ENCODE measurements at places on chromosomes 4 and X. TPM values are rescaled to one million over a fixed set of nuclear protein-coding genes. Genes with fewer than 3 reads are reported as not detected.

Gene CT45A10
- total RNA-seq = not detected

- no peak for DNase-seq
Measured at GRCh38 chrX:102837847-102838246, 99.2 kb upstream of the RAB40AL start.

- no peak for DNase-seq
Measured at GRCh38 chr4:109957227-109957626, 44.5 kb downstream of the EGF start.

DNA sequence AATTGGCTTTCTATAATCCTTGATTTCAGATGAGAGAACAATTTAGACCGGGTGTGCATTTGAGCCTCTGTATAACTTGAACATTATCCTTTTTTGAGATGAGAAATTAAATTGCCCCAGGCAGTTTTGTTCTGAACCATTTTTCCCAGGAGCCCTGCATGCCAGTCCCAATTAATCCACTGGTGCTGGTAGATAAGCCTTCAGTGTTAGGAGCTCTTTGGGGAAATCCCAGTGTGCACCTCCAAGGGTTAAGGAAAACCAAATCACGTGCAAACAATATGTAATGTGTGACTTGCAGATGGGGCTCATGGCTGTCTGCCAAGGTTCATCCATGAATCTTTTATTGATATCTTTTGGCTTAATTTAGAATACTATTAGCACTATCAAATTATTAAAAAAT lies 43.2 kb downstream of the KIT start:
- DNase-seq = no peak
